ENCODE measurements at places on chromosomes 12 and 14.

DNA sequence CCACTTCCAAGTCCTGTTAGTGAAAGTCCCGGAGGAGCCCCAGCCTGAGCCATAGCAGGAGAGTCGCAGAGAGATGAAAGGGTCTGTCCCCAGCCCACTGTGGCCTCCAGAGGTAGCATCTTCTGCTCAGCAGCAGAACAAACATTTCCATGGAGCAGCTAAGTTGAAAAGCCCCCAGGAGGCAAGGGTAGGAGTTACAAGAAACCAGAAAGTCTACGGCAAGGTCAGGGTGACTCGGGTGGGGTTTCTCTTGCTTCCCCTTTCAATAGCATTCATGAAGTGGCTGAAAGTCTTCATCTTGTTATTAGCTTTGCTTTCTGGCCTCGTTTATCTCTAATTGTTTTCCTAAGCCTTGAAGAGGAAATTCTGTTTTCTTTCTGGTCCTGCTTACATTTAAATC is 151.2 kb upstream of the DIO3 start:
- no peak for DNase-seq

- no peak for DNase-seq
These were observed 459.5 kb downstream of the RMST start for GRCh38 chr12:97921979-97922722.

GRCh38 chr12:30754383-30754749 is 385 bp downstream of the CAPRIN2 start:
- no peak for DNase-seq

DNA sequence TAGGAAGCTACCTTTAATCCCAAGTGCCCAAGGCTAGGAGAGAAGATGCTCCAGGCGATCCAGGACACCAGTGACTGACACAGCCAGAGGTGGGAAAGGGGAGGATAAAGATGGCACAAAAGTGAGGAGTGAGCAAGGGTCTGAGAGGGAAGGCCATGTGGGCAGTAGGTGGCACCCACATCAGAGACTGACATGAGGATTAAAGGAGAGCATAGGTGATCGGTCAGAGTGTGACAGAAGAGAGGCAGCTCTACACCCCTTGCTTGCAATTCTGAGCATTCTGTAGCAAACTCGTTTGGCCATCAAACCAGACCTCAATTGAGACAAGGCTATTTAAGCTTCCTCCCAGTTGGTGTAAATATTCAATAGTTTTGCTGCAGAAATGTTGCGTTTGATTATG is 724 bp upstream of the CD27 start:
- DNase-seq: no peak

DNA sequence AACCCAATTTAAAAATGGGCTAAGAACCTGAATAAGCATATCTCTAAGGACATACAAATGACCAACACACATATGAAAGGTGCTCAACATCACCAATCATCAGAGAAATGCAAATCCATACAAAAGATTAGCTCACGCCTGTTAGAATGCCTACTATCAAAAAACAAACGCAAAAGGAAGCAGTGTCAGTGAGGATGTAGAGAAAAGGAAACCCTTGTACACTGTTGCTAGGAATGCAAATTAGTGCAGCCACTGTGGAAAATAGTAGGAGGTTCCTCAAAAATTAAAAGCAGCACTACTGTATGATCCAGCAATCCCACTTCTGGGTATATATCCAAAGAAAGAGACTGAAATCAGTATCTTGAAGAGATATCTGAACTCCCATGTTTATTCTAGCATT is 133.0 kb downstream of the CPNE8 start:
- DNase-seq: no peak

Data from Panc1 (cell line).